ENCODE measurements at places on chromosomes 6 and 20.

- DNase-seq: no peak
Observed at GRCh38 chr6:126907996-126908395, 210.5 kb upstream of the RSPO3 start.

DNA sequence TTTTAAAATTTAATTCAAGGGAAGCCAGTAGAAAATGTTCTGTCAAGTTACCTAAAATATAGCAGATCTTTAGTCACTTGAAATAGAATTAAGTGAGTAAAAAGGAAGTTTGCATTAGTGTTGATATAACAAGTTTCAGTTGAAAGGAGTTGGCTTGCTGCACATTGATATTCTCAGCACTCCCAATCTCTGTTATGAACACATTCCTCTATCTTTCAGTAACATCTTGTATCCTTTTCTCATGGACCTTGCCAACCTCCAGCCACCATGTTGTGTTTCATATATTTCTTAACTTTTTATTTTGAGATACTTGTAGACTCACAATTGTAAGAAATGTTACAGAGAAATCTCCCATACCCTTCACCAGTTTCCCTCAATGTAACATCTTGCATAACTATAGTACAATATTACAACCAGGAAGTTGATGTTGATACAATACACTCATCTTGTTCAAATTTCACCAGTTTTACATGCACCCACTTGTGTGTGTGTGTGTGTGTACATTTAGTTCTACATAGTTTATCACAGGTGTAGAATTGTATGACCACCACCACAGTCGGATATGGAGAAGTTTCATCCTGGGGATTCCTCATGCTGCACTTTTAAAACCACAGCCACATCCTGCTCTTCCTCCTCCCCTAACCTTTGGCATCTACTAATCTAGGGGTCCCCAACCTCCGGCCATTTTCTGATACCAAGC, 20.2 kb upstream of the PAQR8 start:
- DNase-seq: no peak

DNA sequence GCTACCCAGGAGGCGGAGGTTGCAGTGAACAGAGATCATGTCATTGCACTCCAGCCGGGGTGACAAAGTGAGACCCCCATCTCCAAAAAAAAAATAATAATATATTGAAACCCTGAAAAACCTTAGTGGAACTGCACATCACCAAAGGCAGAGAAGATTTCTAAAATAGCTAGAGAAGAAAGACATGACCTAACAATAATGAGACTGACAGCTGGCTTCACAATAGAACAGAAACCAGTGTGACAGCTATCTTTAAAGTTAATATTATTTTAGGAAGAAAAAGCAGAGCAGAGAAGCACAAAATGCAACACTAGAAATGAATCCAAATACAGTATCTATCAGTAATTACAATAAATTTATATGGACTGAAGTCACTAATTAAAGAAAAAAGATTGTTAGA, 67.1 kb upstream of the FLRT3 start:
- no peak for DNase-seq

DNA sequence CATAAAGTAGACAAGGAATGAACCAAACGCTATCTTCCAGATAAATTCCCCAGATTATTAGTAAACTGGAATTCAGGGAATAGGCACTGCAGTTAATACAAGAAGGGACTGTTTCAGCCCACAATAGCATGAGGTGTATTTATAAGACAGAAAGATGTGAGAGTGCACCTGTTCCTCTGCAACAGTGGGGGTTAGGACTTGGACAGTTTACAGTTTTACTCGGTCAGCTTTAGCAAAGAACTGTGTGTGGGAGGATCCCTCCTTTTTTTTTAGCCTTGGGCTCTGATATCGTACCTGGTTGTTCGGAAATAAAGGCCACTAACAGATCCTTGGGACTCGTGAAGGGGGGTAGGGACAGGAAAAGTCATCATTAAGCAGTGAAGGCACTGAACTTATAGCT, 2.0 kb upstream of the MYLIP start:
- DNase-seq: no peak

DNA sequence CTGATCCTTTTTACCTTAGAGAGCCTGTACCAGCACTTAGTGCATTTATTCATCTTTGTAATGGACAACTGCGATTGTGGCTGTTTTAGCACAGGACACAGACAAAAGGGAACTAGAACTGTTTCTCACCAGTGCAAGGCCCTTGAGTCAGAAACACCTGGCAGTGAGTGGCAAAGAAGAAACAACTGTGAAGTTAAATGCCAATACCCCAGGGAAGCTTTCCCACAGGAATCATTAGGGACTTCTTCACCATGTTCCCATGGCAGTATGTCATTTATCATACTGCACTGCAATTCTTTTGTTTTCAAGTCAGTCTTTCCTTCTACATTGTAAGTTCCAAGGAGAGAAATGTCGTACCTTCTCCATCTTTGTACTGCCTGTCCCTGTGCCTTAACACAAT, 28.6 kb upstream of the CDYL start:
- DNase-seq: no peak
